ENCODE measurements at places on chromosomes 11 and 22.

DNA sequence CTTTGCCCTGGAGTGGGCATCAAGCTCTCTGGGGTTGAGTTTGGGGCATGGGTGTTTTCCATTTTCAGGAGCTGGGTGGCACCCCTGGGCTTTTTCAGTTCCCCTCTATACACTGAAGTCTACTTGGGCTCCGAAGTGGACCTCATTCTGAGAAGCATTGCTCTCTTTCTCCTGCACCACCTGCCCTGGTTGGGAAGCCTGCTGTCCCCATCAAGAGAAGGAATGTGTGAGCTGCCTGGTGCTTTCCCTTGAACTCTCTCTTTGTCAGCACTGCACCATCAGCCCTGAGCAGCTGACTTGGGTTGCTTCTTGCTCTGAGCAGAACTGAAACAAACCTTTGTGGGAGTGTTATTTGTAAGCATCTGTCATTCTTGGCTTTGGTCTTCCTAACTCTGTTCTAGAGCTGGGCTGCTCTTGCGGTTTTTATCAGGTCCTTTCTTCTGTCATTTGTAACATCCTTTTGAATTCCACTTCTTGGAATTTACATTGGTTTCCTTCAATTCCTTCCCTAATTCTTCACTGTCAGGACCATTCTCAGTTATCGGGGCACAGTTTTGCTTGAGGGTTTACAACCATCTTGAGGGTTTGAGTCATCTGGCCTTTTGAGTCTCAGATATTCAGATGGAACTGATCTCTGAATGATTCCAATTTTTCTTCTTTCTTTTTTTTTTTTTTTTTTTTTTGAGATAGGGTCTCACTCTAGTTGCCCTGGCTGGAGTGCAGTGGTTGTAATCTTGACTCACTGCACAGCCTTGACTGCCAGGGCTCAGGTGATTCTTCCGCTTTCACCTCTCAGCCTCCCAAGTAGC lies 20.5 kb downstream of the UBE2L3 start:
- no peak overlapping the region for H3K4me3 ChIP-seq
- H3K4me1 ChIP-seq: peaks cover 47% of the 10 kb centered on the region
- DNase-seq: no peak
- H3K36me3 ChIP-seq: peaks cover 3% of the 10 kb centered on the region

DNA sequence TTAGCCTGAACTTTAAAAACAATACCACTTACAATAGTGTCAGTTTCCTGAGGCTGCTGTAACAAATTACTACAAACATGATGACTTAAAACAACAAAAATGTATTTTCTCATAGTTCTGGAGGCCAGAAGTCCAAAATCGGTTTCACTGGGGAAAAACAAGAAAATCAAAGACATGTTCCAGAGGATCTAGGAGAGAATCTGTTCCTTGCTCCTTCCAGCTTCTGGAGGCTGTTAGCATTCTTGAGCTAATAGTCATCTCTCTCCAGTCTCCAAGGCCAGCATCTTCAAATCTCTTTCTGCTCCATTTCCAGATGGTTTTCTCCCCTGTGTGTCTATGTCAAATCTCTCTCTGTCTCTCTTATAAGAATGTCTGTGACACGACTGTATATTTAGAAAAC lies 67.6 kb upstream of the TEAD1 start:
- H3K27ac ChIP-seq: no peak overlapping the region
- no peaks in the 10 kb centered on the region for H3K4me1 ChIP-seq
- no peaks in the 10 kb centered on the region for H3K27me3 ChIP-seq
- no peaks in the 10 kb centered on the region for H3K36me3 ChIP-seq
- H3K4me3 ChIP-seq: no peak overlapping the region
- no peak for DNase-seq

GRCh38 chr11:2886191-2886894 lies 768 bp upstream of the CDKN1C start:
- H3K36me3 ChIP-seq: no peaks in the 10 kb centered on the region
- no peaks in the 10 kb centered on the region for H3K4me1 ChIP-seq
- no peak for DNase-seq
- H3K4me3 ChIP-seq: peak overlapping the region; percentile 86
- peak overlapping the region; percentile 75 for H3K27ac ChIP-seq

GRCh38 chr11:43138621-43139140 lies 173.1 kb upstream of the API5 start:
- no peak for DNase-seq
- H3K4me3 ChIP-seq: no peak overlapping the region
- H3K4me1 ChIP-seq: no peaks in the 10 kb centered on the region
- no peak overlapping the region for H3K27ac ChIP-seq
- H3K36me3 ChIP-seq: no peaks in the 10 kb centered on the region
- H3K27me3 ChIP-seq: no peaks in the 10 kb centered on the region
